ENCODE measurements at places on chromosomes 6 and 20.

DNA sequence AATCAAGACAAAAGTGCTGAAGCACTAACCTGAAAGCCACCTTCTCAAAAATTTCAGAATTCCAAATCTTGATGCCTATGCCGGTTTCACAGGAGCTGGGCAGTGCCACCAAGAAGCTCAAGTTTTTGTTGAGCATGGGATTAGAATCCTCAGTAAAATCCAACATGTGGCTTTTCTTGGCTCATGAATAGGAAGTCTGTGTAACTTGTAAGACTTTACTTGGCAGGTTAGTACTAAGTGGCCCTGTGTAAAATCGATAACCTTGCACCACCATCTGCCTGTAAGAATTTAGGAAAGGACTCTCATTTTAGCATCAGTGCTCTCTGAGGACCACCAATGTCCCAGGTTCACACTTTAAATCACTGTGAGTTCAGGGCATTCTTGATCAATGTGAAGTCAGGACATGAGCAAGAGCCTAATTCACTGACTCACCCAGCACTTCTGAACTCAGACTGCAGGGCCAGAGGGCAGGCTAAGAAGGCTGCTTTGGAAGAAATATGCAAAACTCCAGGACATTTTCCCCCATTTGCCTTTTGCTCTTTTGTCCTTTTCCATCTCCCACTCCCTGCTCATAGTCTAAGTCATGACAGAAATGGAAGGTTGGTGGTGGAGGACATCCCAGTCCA, 113.2 kb downstream of the EDN1 start:
- DNase-seq = no peak

GRCh38 chr20:3670511-3670910, 7.3 kb upstream of the GFRA4 start:
- DNase-seq = no peak

- peak; percentile 75 for DNase-seq
These were observed 481 bp downstream of the SERPINB6 start for GRCh38 chr6:2970753-2971419.

- no peak for DNase-seq
These were observed 432.8 kb downstream of the HDGFL1 start for GRCh38 chr6:23002044-23002619.

GRCh38 chr6:87723170-87724078, 21.4 kb upstream of the AKIRIN2 start:
- peak; percentile 77 for DNase-seq

DNA sequence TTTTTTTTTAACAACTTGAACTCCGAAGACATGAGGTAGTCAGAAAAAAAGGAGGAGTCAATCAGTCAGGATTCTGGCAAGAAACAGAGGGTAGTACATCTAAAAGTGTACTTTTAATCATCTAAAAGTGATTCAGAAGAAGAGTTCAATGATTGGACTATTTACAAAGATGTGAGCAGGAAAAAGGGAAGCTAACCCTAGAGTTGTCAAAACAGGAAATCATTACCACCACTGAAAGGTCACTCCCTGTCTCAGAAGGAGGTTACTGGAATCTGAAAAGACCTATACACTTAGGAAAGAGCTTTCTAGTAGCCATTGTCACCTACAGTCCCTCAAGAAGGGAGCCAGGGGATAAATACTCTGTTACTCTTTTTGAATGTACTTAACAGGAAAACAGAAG, 16.7 kb upstream of the LMBRD1 start:
- no peak for DNase-seq

DNA sequence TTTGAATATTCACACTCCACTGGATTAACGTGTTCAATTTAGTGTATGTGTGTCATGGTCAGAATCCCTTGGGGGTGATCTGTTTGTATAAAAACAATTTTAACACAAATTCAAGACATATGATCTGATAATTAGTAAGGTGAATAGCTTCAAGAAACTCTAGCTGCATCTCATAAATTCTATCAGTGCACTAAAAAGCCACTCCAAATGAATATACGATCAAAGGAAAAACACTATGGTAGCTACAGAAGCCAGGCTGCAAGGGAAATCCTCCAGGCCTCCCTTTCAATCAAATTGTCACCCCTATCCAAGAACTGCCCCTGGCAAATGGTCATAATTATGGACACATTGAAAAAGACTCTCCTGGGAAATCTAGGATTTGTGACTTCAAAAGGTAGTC, 9.4 kb upstream of the RAE1 start:
- no peak for DNase-seq

GRCh38 chr6:155188707-155189496, 74.9 kb upstream of the CLDN20 start:
- no peak for DNase-seq

DNA sequence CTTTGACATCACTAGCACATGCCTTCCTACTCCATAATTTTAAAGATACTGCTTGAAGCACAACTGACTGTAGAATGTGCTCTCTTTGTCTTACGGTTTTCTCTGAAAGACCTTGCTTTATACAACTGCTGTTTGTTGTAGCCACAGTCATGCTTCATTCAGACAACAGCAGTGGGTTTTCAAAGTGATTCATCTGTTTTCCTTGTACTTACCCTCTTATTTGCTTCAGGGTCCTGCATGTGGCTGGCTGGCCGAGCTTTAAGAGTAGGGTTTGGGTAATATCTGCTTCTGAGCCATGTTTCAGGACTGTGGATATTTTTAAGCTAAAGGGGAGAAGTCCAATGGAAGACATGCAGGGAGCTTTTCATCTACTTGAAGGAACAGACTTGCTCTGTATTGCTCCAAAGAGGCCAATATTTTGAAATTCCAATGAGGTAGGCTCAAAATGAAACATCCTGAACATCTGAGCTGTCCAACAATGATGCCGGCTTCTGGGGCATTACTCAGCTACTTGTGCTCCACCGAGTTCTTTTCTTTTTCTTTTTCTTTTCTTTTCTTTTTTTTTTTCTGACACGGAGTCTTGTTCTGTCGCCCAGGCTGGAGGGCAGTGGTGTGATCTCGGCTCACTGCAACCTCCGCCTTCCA, 160.2 kb upstream of the SGK1 start:
- DNase-seq = no peak

- no peak for DNase-seq
These were observed 32.5 kb downstream of the TFEB start for GRCh38 chr6:41702771-41703494.

GRCh38 chr6:70289299-70289698, 13.6 kb downstream of the COL9A1 start:
- no peak for DNase-seq

DNA sequence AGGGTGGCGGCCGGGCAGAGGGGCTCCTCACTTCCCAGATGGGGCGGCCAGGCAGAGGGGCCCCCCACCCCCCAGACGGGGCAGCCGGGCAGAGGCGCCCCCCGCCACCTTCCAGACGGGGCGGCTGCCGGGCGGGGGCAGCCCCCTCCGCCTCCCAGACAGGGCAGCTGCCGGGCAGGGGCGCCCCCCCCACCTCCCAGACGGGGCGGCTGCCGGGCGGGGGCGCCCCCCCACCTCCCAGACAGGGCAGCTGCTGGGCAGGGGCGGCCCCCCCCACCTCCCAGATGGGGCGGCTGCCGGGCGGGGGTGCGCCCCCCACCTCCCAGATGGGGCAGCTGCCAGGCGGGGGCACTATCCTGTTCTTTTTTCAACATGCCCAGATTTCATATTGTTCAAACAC, 78.2 kb upstream of the DST start:
- no peak for DNase-seq

- no peak for DNase-seq
These were observed 181.5 kb upstream of the LAMP5 start for GRCh38 chr20:9332791-9333479.

DNA sequence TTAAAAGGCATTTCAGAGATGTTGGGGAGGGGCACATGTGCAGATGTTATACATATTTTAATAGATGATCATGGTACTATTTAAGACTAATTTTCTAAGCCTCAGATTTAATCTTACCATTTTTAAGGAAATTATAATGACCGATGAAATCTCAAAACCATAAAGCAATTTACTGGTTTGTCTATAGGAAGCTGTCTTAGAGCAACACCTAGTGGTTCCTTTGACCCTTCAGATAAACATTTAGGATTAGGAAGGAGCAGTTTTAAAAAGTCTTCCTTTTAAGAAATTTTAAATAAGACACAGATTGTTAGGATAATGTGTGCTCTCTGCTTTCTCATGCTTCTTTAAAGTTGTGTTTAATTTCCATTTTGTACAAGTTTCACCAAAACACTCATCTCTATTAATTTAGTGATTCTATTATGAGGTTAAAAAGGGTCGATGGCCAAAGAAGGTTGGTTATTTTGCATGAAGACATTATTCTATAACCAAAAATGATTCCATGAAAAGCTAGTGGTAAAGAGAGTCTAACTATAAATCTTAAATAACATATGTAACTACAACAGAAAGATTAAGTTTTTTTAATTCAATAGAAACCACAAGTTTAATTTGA, 376.4 kb downstream of the HACE1 start:
- no peak for DNase-seq

DNA sequence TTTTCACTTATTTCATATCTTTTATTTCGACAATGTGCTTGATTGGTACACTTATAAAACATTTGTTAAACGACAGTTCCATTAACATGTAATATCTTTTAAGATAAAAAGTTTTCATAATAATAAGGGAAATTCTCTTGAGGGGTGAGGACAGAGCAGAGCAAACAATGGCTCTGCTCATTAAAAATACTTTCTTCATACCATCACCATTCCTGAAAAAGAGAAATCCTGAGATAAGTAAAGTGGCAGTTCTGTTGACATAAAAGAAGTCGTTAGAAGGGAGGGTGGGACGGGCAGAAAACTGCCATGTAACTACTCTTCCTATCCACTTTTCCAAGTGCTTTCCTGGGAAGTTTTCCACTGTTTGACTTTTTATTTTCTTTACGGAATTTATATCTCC, 193.6 kb upstream of the CEP162 start:
- DNase-seq = no peak

DNA sequence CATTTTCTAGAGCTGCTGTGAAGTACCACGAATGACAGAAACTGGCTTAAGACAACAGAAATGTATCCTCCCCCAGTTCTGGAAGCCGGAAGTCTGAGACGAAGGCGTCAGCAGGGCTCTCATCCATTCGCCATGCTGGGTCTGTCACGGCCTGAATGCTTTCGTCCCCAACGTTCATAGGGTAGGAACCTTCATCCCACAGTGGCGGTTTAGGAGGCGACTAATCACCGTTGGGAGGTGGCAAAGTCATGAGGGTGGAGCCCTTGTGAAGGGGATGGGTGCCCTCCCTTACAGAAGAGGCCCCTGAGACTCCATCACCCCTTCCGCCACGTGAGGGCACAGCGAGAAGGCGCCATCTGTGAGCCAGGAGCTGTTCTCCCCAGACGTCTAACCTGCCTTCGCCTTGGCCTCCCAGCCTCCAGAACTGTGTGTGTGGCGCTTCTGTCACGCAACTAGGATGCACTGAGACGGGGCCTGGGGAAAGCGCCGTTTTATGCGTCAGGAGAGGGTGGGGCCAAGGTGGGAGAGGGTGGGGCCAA, 250.3 kb downstream of the TTLL2 start:
- DNase-seq = no peak

DNA sequence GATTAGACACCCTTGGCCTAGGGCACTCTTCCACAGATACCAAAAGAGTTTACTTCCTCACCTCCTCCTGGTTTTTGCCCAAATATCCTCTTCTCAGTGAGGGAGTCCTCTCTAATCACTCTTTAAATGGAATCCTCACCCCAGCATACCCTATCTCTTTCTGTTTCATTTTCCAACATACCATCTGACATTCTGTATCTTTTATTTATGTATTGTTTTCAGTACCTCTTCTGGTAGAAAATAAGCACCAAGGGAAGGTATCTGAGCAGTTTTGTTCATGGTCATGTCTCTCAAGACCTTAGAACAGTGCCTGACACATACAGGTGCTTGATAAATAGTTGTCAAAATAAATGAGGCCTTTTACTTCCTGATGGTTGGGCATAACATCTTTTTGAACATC, 55.1 kb downstream of the KIAA0408 start:
- DNase-seq = no peak

DNA sequence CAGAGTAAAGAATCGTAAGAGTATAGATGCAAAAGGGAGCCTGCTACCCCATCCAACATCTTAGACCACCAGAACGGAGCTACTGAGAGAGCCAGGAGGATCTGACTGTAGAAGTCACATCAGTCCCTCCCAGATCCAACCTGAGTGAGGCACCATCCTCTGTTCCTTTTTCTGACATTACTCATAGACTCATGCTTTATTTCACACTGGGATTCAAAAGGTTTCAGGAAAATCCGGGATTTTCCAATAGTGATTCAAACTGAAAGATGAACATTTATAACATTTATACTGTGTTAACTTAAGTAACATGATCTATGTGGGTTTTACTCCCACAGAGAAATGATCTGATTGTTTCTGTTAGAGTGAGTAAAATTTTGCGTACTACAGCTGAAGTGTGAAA, 868.6 kb upstream of the GJE1 start:
- DNase-seq = no peak

- no peak for DNase-seq
These were observed 162.2 kb downstream of the NKAIN2 start for GRCh38 chr6:123965894-123966293.

GRCh38 chr20:61923371-61924166, 142.1 kb downstream of the TAF4 start:
- DNase-seq = no peak

GRCh38 chr6:77383026-77383425, 80.3 kb downstream of the HTR1B start:
- DNase-seq = no peak

DNA sequence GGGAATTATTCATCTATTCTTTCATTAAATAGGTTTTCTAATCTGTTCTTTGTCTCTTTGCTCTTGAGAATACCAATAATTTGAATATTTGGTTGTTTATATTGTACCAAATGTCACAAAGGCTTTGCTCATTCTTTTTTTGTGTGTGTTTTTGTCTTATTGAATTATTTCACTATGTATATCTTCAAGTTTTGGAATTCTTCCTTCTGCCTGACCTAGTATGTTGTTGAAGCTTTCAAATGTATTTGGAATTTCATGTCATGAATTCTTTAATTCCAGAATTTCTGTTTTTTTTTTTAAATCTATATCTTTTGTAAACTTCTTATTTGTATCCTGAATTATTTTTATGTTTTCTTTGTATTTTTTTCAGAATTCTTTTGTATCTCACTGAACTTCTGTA, 16.8 kb downstream of the HLA-B start:
- no peak for DNase-seq

DNA sequence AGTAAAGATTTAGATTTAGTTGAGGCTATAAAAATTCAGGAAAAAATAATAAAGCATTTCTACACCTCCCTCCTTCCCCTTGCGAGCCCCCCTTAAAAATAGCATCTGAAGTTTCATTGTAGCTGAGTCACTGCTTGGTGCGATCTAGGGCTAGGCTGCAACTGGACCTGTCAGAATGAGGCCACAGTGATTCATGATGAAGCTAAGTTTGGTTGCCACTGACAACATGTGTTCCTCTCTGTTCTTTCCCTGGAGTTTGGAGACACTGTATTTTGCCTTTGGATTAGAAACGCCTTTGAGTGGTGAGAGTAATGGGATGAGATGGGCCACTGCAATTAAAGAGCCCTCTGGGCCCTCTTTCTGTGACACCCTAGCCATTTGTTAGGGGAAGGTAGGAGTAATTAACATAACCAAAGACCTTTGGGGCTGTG, 334.1 kb downstream of the NRN1 start:
- DNase-seq = no peak

DNA sequence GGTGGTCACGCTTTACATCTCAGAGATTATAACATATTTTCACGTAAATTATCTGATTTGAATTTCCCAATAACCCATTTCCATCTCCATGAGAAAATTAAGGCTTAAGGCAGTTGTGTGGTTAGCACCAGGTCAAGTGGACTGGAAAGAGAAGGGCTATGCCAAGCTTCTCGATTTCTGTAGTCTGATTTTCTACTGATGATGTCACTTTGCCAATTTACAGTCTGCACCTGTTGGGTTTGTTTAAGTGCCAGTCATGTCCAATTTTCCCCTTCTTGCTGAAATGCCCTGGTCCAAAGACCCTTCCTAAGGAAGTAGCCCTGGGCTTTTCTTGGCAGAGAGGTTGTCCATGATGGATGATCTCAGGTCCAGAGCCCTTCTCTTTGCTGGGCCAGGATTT, 562.3 kb upstream of the BTBD3 start:
- DNase-seq = no peak

All from activated CD8-positive, alpha-beta memory T cell treated with anti-CD3 and anti-CD28 coated beads, Interleukin-2, amount 10 ng/mL, durations not matched to agents 7 days and 5 days (primary cell).